ENCODE measurements at places on chromosomes 7 and 10.
A peak's percentile ranks its signal among the peaks of the same experiment; 100 is the strongest.

GRCh38 chr7:19851504-19851903, 78.1 kb upstream of the TMEM196 start:
- DNase-seq: peak; percentile 13

GRCh38 chr7:155799514-155799913, 12.7 kb downstream of the SHH start:
- no peak for DNase-seq

DNA sequence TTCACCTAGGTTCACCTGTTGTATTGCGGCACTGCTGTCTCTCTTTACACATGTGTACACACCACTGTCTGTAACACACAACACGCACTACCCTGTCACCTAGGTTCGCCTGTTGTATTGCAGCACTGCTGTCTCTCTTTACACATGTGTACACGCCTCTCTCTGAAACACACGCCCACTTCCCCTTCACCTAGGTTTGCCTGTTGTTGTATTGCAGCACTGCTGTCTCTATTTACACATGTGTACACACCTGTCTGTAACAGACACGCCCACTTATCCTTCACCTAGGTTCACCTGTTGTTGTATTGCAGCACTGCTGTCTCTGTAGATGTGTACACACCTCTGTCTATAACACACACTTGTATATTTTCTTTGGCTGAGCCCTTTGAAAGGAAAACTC, 51.5 kb downstream of the WDR37 start:
- DNase-seq: no peak

DNA sequence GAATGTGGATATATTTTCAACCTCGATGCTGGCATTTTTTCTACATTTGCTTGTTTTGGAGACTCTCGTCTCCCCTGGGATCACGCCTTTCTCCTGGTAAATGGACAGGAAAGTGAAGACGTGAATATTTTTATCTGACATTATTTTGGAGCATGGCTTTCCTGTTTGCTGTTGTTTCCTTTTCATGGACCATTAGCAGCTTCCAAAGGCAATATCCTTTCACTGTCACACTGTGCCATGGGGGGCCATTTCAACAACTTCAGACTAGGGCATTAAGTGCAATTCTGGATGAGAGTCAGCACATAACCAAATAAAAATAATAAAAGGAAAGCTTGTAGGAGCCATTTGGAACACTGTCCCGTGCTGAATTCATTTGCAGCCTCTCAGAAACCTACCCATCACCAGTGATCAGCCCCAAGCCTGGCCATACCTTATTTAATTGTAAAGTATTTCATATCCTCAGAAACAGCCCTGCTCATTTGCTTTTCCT, 75.9 kb upstream of the NEUROD6 start:
- DNase-seq: no peak

GRCh38 chr10:80498833-80499741, 38.6 kb upstream of the SH2D4B start:
- peak; percentile 99 for DNase-seq

DNA sequence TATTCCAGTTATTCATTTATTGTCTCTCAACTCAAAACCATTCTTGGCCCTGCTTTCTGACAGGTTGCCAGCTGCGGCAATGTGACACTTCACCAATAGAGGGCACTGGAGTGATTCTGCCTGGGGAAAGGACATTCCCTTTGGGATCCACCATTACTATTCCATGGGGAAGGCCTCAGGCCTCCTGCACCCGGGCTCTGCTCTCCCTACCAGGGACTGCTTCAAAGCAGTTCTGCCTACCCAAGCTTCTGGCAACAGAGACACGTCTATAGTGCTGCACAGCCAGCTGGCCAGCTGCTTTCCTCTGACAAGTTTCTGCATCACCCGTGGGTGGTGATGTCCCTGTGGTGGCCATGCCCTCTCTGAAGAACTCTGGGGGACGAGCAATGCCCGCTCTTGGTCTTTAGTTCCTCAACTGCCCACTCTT, 163.8 kb downstream of the ELMO1 start:
- DNase-seq: peak; percentile 51

GRCh38 chr7:26843705-26844104, 20.7 kb downstream of the SKAP2 start:
- peak; percentile 38 for DNase-seq

DNA sequence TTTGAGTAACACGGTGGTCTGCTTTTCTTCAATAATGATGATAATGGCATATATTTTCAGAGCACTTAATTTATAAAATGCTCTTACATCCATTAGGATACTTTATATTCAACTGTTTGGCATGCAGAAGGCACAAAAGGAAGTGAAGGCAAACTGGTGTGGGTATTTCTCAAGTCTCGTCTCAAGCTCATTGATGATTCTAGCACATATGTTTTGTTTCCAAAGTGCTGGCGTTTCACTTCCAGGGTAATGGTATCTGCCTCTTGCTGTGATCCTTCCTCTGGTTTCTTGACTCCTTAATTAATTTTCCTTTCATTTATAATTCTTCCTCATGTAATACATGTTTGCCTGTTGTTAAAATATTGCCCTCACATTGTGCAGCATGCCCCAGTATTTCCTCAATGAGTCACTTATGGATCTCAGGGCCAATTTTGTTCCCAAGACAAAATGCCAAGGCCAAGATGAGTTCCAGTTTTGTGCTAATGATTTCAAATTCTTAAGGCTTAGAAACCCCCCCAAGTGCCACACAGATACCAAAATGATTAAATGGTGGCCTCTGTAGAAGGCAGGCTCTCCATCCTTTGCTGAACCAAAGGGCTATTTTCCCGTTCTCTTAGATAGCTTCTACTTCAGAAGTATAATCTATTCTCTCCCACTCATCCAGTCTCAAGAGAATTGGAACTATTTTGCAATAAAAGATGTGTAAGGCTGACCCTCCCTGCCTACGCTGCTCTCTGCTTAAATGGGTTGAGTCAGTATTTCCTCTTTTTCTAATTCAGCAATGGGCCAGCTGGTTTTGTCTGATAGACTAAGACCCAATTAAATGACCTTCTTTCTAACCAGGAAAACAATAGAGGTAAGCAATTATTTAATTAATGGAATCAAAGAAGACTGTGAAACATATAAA, 171.2 kb downstream of the ZNF365 start:
- peak; percentile 57 for DNase-seq

DNA sequence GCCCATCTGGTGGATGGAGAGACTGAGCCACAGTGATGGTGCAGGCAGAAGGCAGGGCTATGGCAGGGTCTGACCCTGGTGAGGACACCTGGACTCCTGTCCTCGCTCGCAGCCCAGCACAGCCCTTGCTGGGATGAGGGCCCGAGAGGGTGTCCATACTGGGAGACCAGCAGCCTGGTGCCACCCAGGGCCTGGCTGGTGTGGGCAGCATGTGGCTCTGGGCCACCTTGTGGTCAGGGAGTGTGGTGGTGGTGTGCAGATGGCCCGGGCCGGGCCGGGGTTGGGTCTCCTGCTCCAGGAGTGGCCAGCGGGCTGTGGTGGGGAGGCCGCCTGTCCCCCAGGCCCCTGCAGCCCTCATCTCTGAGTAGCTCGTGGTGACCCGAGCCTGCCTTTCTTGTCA, 14.9 kb downstream of the ADCY1 start:
- no peak for DNase-seq

- DNase-seq: no peak
These were observed 177.8 kb downstream of the BBS9 start for GRCh38 chr7:33307205-33307604.

GRCh38 chr7:64870656-64871055, 32.4 kb upstream of the ZNF273 start:
- DNase-seq: no peak

GRCh38 chr7:93245525-93246432, 13.6 kb downstream of the VPS50 start:
- DNase-seq: peak; percentile 34

- no peak for DNase-seq
These were observed 14.8 kb downstream of the FOXL3 start for GRCh38 chr7:304574-305409.

DNA sequence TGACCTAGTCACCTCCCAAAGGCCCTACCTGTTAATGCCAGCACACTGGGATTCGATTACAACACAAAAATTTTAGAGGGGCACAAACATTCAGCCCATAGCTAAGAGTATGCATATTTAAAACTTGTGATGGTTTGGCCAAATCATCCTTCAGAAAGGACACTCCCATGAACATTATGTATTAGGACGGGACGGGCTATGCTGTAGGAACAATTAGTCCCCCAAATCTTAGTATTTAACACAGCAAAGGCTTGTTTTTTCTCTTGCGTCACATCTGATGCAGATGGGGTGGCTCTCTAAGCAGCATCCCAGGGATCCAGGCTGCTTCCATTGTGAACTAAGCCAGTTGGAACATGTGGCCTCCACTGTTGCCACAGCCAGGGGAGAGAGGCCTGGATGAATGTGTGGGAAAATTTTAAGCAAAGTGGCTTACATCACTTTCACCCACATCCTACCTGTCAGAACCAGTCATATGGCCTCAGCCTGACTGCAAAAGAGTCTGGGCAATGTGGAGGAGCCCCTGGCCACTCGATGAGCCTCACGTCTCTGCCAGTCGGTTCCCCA, 26.6 kb downstream of the CHST3 start:
- DNase-seq: peak; percentile 52

DNA sequence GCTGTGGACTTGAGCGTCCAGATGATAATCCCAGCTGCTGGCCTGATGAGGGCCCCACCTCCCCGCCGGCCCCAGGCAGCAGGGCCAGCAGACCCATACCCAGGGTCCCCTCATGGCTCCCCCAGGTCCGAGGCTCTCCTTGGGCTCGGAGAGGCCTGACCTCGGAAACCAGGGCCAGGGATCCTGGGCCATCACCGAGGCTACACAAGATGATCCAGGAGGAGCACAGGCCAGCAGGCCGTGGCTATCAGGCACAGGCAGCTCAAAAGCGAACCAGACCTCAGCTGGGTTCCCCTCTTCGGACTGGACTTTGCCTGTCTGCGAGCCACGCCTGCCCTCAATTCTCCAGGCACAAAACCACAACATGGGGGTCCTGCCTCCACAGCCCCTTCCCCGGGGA, 17.4 kb downstream of the PDGFA start:
- DNase-seq: no peak

DNA sequence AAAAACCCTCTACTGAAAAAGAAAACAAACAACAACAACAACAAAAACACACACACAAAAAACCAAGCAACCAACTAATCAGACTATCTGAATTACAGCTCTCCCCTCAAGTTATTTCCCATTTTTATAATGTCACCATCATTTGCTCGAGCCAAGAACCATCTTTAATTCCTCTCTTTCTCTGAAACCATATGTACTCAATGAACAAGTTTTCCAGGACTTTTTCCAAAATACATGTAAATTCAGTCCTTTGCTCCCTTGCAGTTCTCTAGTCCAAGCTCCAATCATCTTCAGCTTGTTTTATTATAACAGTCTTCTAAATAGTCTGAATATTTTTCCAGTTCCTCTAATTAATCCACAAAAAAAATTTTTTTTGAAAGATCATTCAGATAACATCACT, 506.0 kb downstream of the NXPH1 start:
- no peak for DNase-seq
